ENCODE measurements at places on chromosomes 6 and 20.

DNA sequence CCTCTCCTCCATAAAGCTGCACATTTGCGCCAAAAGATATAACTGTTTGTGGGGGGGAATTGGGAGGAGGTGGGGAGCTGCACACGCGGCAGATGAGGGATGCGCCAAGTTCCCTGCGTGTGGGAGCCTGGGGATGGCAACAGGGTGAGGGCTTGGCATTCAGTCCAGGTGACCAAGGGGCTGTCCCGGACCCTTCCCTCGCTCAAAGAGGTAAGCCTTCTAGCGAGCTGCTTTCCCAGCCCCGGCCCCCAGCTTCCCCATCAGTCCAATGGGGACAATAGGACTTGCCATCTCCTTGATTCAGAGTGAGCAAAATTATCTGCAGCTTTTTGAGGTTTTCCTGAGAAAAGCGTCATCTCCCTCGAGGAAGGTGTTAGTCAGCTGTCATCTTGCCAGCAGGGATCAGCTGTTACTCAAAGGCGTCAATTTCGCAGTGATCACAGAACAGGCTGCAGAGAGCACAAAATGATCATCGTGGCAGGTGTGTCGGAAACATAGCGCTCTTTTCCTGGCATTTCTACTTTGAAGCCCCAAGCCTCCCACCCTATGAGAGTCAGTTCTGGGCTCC lies 21.3 kb downstream of the ZNF831 start:
- DNase-seq, result no peak
- H3K4me3 ChIP-seq, result no peak overlapping the region
- peaks cover 3% of the 10 kb centered on the region for H3K36me3 ChIP-seq
- H3K27me3 ChIP-seq, result peaks cover 12% of the 10 kb centered on the region
- peaks cover 15% of the 10 kb centered on the region for H3K4me1 ChIP-seq
- H3K27ac ChIP-seq, result no peak overlapping the region

- no peak overlapping the region for H3K27ac ChIP-seq
- peaks cover 96% of the 10 kb centered on the region for H3K36me3 ChIP-seq
- no peaks in the 10 kb centered on the region for H3K4me1 ChIP-seq
- H3K4me3 ChIP-seq, result no peak overlapping the region
Measured at GRCh38 chr6:127349980-127350379, 6.6 kb upstream of the ECHDC1 start.

- DNase-seq, result no peak
- H3K36me3 ChIP-seq, result no peaks in the 10 kb centered on the region
- peaks cover 21% of the 10 kb centered on the region for H3K27me3 ChIP-seq
- no peak overlapping the region for H3K4me3 ChIP-seq
Measured at GRCh38 chr6:90790696-90791095, 203.8 kb upstream of the MAP3K7 start.

- no peaks in the 10 kb centered on the region for H3K27me3 ChIP-seq
- H3K27ac ChIP-seq, result peak overlapping the region; percentile 72
- H3K4me1 ChIP-seq, result peaks cover 25% of the 10 kb centered on the region
- no peak overlapping the region for H3K4me3 ChIP-seq
- DNase-seq, result no peak
- H3K36me3 ChIP-seq, result peaks cover 49% of the 10 kb centered on the region
Measured at GRCh38 chr20:25338112-25339023, 52.3 kb downstream of the ABHD12 start.

DNA sequence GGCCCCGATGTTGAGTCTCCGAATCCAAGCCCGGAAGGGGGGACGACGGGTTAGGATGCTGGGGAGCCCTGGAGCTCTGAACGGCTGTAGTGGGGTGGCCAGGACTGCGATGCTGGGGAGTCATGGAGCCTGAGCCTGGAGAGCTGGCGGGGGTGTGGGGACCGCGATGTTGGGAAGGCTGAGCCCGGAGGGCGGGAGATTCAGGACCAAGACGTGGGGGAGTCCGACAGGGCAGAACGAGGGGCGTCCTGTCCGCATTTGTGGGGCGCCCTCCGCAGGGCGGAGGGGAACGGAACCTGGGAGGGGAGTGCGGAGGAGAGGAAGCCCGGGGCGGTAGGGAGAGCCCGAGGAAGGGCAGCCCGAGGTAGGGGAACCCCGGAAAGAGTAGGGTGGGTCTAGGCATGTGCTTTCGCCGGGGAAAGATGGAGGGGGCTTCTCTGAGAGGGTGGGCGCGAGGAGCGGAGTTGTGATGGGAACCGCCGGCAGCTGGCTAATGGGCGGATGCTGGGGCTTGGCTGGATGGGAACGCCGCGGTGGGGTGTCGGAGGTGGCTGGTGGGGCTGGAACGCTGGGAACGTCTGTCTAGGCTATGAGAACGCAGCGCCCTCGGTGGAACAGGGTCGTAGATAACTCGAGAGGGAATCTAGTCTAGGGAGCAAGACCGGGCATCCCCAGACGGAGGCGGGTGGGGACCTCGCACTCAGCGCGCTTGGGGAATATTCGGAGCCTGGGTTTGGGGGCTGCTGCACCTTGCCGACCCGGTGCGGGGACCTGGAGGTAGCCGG lies 684 bp downstream of the PAQR8 start:
- H3K4me1 ChIP-seq, result peaks cover 44% of the 10 kb centered on the region
- H3K27me3 ChIP-seq, result peaks cover 21% of the 10 kb centered on the region
- peak overlapping the region; percentile 98 for H3K4me3 ChIP-seq
- peaks cover 3% of the 10 kb centered on the region for H3K36me3 ChIP-seq

GRCh38 chr20:39986173-39986904 lies 702.7 kb downstream of the MAFB start:
- no peak for DNase-seq
- peak overlapping the region; percentile 3 for H3K4me3 ChIP-seq
- H3K27me3 ChIP-seq, result no peaks in the 10 kb centered on the region
- H3K4me1 ChIP-seq, result peaks cover 33% of the 10 kb centered on the region
- peak overlapping the region; percentile 97 for H3K27ac ChIP-seq

All from nephron progenitor cell (in vitro differentiated cells).